ENCODE measurements at places on chromosomes 3 and 15. TPM values are rescaled to one million over a fixed set of nuclear protein-coding genes. Genes with fewer than 3 reads are reported as not detected.

GRCh38 chr15:79769933-79770759 lies 126.7 kb downstream of the MTHFS start:
- DNase-seq: no peak
- H3K36me3 ChIP-seq: no peaks in the 10 kb centered on the region
- H3K27me3 ChIP-seq: no peaks in the 10 kb centered on the region
- H3K4me1 ChIP-seq: no peaks in the 10 kb centered on the region
- no peak overlapping the region for H3K27ac ChIP-seq

DNA sequence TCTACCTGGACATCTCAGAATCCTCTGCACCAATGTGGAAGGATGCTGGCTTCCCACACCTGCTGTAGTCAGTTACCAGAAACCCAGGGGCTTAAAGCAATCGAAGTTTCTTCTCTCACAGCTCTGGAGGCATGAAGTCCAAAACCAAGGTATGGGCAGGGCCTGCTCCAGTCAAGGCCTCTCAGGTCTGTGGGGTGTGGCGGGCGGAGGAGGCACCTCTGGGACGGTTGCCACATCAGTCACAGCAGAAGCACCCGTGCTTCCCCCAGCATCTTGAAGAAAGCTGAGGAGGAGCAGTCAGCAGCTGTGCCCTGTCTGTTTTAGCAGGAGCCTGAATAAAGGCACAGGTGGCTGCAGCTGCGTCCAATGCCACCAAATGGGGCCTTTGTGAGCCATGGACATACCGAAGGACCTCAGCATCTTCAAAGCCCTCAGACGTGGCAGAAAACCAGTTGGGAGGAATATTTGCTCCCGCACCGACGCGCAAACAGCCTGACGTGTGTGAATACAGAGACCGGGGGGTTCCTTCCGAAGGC lies 68.9 kb downstream of the TFRC start:
- no peak overlapping the region for H3K4me3 ChIP-seq
- no peak for DNase-seq
- no peaks in the 10 kb centered on the region for H3K36me3 ChIP-seq
- no peaks in the 10 kb centered on the region for H3K4me1 ChIP-seq
- H3K27ac ChIP-seq: no peak overlapping the region

- no peaks in the 10 kb centered on the region for H3K27me3 ChIP-seq
- H3K27ac ChIP-seq: no peak overlapping the region
- no peak for DNase-seq
- peaks cover 11% of the 10 kb centered on the region for H3K4me1 ChIP-seq
- no peaks in the 10 kb centered on the region for H3K36me3 ChIP-seq
- no peak overlapping the region for H3K4me3 ChIP-seq
Observed at GRCh38 chr15:94327356-94327936, 96.1 kb downstream of the MCTP2 start.

GRCh38 chr15:101250873-101251829 lies 697 bp downstream of the CHSY1 start:
- H3K27ac ChIP-seq: peak overlapping the region; percentile 99
- H3K27me3 ChIP-seq: no peaks in the 10 kb centered on the region
- peak; percentile 67 for DNase-seq
- H3K36me3 ChIP-seq: no peaks in the 10 kb centered on the region
- peak overlapping the region; percentile 95 for H3K4me3 ChIP-seq

GRCh38 chr3:139292192-139292591 lies 51.6 kb upstream of the MRPS22 start:
- H3K4me1 ChIP-seq: no peaks in the 10 kb centered on the region
- no peaks in the 10 kb centered on the region for H3K27me3 ChIP-seq
- H3K36me3 ChIP-seq: no peaks in the 10 kb centered on the region
- no peak overlapping the region for H3K27ac ChIP-seq

The ENTPD3 gene
- total RNA-seq: not detected

- no peaks in the 10 kb centered on the region for H3K27me3 ChIP-seq
- DNase-seq: peak; percentile 92
- H3K27ac ChIP-seq: peak overlapping the region; percentile 87
Observed at GRCh38 chr3:18425641-18426257, 610 bp upstream of the SATB1 start.

- H3K27me3 ChIP-seq: no peaks in the 10 kb centered on the region
- no peak overlapping the region for H3K4me3 ChIP-seq
- peak overlapping the region; percentile 30 for H3K27ac ChIP-seq
- no peaks in the 10 kb centered on the region for H3K36me3 ChIP-seq
- DNase-seq: peak; percentile 87
- H3K4me1 ChIP-seq: peaks cover 27% of the 10 kb centered on the region
Observed at GRCh38 chr3:193556841-193557240, 2.1 kb upstream of the ATP13A4 start.

GRCh38 chr15:38564557-38565286 lies at the start of gene RASGRP1:
RASGRP1 (minus strand) TSS chr15:38564814; CDS start chr15:38564628, 186 bp downstream.
- H3K27me3 ChIP-seq: no peaks in the 10 kb centered on the region
- peak within 1 kb of the TSS; percentile 69 for H3K4me3 ChIP-seq
- peak within 1 kb of the TSS; percentile 80 for H3K27ac ChIP-seq
- H3K4me1 ChIP-seq: peaks cover 18% of the 10 kb centered on the region
- no peaks in the 10 kb centered on the region for H3K36me3 ChIP-seq

The MKRN3 gene
- not detected for total RNA-seq

DNA sequence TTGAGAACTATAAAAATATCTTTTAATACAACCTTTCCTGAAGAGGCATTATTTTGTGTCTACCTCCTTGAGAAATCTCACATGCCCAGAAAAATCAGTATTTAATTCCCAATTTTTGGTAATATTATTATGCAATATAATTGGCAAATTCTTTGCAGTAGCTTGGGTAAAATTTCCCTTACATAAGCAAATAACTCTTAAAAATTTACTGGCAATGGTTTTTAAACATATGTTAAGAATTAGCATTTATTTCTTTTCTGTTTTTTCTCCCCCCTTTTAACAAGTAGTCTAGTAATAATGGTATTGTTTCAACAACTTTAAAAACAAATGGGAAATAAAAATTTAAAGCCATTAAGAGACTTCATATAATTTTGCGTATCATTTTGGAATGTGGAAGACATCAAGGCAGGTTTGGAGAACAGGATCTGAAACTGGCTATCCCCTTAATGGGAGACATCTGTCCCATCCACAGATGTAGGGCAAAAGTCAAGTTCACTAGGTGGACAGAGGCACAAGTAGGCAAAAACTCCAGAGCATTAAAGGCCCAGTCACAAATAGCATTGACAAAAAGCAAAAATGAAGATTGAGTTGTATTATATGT lies 89.6 kb upstream of the AADACL2 start:
- no peaks in the 10 kb centered on the region for H3K27me3 ChIP-seq
- H3K27ac ChIP-seq: no peak overlapping the region
- no peak overlapping the region for H3K4me3 ChIP-seq
- no peaks in the 10 kb centered on the region for H3K36me3 ChIP-seq
